ENCODE measurements at places on chromosomes 1 and 21.

DNA sequence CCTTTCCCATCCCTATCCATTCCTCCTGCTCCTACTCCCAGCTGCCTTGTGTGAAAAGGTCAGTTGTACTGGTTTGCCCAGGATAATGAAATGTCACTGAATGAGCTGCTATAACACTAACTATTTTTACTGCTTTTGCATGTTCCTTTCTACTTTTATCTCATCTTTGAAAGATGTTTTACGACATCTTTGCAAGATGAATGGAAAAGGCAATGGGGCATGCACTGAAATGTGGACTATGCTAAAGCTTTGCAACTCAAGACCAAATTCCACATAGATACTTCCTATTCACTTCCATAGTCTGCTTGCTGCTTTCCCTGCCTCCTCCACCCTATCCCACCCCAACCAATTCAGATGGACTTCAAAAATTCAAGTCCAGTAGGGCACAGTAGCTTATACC is 111.3 kb downstream of the SETD4 start:
- DNase-seq, result no peak

DNA sequence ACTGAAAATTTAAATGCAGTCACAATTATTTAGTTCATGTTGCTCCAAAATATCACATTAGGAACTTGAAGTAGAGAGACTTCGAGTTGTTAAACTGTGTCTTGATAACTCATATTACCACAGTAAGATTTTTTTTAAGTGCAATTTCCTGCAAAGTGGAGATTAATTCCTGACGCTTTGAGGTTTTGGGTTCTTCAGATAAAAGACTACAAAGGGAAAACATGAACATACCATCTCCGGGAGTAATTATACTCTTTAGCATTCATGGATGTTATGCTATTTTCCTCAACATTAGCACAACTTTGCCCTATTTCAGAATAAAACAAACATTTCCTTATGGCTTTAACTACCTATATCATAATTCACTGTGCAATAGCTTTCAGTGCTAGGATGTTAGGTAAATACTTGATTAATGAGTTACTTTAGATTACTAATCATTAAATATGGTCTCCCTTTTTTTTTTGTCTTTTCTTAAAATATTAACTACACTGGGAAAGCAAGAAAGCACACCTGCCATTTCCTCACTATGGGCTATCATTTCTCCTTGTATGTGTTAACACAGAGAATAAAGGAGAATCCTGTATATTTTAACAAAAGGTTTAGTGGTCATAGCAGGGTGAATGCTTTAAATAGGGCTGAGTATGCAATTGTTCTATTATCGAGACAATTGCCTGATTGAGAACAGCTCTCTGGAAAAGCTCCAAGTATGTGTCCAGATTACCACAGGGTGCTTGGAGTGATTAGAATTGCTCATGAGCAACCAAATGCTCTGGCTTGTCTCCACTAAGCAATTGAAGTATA is 252.5 kb upstream of the C1orf105 start:
- DNase-seq, result no peak

- peak; percentile 14 for DNase-seq
These were observed 5.3 kb upstream of the KRTAP10-4 start for GRCh38 chr21:44568261-44568660.

GRCh38 chr21:43305336-43305665 is 121.6 kb downstream of the SIK1 start:
- no peak for DNase-seq

DNA sequence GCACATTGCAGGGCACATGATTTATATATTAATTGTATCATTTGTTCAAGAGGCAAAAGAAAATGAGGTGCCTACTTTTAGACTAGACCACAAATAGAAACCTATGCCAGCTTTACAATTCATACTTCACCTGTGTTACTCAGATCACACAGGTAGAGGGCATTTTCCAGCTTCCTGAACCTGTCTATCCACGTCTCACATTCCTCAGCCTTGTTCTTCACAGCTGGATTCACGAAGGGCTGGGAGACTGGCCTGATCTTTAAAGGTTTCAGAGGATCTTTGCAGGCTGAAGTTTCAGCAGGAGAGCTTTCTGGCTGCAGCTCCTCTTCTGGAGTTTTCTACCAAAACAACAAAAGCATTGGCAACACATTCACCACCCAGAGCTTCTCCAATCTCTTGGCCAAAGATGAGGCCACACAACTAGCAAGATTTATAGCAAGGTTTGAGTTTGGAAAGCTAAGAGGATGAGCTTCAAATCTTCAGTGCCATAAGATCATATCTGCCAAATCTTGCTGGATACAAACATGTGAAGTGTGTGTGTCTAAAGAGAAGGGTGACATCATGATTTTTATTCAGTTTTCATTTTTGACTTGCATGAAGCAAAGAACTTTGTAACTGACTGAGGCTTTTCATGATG is 71.0 kb upstream of the CYP2J2 start:
- no peak for DNase-seq

GRCh38 chr1:200415789-200416593 is 6.2 kb upstream of the ZNF281 start:
- DNase-seq, result no peak

- DNase-seq, result no peak
These were observed 275.9 kb upstream of the C1orf105 start for GRCh38 chr1:172144445-172145061.

GRCh38 chr1:179510038-179510437 is 65.7 kb downstream of the NPHS2 start:
- no peak for DNase-seq

- DNase-seq, result no peak
These were observed 19.6 kb downstream of the CDC42BPA start for GRCh38 chr1:227298512-227299240.

DNA sequence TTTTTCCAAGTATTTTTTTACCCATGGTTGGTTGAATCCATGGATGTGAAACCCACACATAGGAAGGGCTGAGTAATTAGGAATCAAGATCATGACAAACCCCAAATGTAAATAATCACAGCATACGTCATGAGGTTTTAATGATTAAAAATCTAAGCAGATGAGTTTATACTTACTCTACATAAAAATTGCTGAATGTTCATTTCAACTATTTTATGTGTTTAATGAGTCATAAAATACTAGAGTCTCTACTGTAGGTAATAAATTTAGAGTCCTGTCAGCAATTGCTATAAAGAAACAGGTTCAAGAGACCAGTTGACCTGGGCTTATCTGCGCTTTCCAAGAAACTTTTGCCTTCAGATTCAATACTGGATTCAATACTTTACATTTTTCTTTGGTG is 18.2 kb downstream of the CTH start:
- DNase-seq, result no peak

DNA sequence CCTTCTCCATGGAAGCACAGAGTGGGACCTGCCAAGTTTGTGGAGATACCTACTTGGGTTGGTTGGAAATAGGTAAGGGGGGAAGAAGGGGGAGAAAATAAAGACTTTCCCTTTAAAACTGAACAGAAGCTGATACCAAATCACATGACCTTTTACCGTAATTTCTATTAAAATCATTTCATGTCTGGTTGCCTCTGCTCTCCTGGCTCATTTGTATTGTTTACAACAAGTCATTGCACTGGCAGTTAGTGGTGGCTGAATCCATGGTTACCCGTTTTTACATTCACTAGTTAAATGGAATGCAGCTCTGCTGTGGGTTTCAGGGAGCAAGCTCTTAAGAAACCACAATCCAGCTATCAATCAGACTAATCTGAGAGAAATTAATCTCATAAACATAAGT is 353.7 kb upstream of the ESRRG start:
- no peak for DNase-seq

DNA sequence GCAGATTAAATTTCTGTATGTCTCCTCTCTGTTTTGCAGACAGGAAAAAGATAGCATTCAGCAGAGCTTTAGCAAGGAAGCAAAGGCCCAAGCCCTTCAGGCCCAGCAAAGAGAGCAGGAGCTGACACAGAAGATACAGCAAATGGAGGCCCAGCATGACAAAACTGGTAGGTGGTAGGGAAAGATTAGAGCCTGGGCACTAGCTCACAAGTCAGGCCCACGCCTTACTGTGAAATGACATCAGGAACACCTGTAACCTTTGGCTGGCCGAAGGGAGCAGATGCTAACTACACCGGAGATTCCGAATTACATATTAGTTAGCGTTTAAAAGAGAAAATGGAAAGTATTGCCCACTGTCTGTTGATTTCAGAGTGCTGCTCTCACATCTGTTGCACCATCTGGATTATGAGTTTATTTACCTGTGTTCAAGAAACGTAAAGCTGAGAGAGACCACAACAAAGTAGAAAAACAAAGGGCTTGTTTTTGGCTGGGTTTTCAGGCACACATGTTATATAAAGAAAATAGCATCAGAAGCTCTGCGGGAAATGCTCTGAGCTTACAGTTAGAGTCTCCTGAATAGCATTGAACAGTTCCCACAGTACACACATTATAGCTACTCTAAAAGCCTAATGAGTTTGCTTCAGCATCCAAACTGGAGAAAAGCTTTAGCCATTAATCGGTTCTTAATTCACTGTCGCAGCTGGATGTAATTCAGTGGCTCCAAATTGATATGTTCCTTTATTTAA is 160.0 kb downstream of the SDCCAG8 start:
- no peak for DNase-seq

DNA sequence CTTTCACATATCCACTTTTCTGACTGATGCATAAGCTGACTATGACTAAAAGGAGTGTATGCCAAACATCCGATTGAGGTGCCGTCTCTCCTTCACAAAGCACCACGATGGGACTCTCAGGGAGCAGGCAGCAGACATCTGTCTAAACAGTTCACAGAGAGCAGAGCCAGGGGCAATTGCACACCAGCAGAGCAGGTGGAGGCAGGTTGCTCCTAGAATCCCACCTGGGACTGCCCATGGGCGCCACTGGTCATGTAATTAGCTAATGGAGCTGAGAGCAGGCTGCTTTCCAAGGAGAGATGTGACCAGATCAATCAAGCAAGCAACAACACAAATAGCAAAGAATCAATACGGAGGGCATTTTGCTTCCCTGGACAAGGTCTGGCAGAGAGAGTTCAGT is 30.5 kb upstream of the COA6 start:
- no peak for DNase-seq

GRCh38 chr1:116836099-116836498 is 73.6 kb upstream of the PTGFRN start:
- DNase-seq, result no peak

DNA sequence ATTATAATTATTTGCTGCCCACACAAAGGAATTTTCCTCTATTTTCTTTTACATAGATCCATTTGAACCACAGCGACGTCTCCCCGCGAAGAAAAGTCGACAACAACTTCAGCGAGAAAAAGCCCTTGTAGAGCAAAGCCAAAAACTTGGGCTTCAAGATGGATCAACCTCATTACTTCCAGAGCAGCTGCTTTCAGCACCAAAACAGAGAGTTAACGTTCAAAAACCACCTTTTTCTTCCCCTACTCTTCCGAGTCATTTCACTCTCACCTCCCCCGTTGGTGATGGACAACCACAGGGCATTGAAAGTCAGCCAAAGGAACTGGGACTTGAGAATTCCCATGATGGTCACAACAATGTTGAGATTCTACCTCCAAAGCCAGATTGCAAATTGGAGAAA is 7.2 kb downstream of the GORAB start:
- no peak for DNase-seq

DNA sequence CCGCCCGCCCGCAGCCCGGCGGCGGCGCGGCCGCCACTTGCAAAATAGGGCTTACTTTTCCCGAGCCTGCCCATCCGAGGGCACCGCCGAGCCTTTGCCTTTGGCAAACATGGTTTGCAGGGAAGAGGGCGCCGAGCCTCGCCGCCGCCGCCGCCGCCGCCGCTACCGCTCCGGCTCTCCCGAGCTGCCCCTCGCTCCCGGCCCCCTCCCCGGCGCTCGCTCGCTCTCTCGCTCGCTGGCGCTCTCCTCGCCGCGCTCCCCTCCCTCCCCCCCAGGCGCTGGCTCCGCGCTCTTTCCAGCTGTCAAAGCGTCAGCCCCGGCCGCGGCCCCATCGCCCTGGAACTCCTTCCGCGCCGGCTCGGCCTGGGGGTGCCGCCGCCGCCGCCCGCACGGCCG is 298 bp downstream of the SSBP3 start:
- no peak for DNase-seq

GRCh38 chr1:61116421-61116820 is 34.1 kb downstream of the NFIA start:
- no peak for DNase-seq

GRCh38 chr1:6095511-6096242 is 50.0 kb downstream of the KCNAB2 start:
- no peak for DNase-seq

- no peak for DNase-seq
These were observed 25.0 kb upstream of the UAP1 start for GRCh38 chr1:162536511-162536910.

DNA sequence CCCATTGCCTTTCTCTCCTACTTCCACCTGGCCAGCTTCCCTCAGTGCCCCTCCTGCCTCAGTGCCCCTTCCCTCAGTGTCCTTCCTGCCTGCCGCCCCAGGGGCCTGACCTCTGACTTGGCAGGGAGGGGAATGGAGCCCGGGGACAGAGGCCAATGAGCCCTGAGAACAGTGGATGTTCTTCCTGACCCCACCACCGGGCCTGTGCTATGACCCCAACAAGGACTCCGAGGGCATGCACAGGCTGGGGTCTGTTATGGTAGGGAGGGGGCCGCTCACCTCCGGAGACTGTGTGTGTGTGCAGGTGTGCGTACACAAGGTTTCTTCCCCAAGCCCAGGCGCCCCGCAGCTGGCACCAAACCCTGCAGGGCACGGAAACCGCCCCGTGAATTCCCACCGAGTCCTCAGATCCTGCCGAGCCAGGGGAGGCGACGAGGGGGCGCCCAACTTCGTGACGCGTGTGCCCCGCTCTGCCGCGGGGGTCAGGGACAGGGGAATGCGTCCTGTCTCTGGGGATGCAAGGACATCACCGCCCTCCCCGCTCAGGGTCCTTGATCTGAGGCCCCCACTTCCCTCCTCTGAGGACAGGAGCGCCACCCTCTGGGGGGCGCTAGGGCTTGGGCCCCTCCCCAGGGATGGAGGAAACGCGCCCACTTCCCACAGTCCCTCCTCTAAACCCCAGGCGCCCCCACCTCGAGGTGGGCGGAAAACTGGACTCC is 766 bp downstream of the RAP1GAP start:
- no peak for DNase-seq

- no peak for DNase-seq
These were observed 124.5 kb downstream of the TSEN15 start for GRCh38 chr1:184176058-184176457.

DNA sequence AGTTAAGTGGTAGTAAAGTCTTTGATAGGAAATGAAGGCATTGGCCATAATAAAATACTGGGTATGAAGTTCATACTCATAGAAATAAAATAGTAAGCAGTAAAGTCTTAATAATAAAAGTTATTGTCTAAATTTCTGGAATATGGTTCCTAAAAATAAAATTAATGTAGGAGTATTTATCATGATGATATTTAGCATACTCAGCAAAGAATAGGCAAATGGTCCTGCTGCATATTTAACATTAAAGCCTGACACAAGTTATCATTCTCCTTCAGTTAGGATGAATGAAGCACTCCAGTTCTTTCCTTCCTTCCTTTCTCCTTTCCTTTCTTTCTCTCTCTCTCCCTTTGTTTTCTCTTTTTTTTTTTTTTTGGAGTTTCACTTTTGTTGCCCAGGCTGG is 25.3 kb downstream of the PDZK1IP1 start:
- no peak for DNase-seq

Data from stimulated activated CD8-positive, alpha-beta memory T cell treated with anti-CD3 and anti-CD28 coated beads, Interleukin-4, amount 100 ng/mL, for 48 hours (primary cell).